Iris pigment epithelial cell (primary cell): ENCODE measurements at places on chromosomes 5 and 9.

GRCh38 chr9:131227959-131228460, 48.3 kb downstream of the FAM78A start:
- DNase-seq: no peak

- peak; percentile 79 for DNase-seq
These were observed 77.2 kb downstream of the COL15A1 start for GRCh38 chr9:99020786-99021436.

GRCh38 chr5:50663636-50664035, 2.8 kb upstream of the PARP8 start:
- no peak for DNase-seq

DNA sequence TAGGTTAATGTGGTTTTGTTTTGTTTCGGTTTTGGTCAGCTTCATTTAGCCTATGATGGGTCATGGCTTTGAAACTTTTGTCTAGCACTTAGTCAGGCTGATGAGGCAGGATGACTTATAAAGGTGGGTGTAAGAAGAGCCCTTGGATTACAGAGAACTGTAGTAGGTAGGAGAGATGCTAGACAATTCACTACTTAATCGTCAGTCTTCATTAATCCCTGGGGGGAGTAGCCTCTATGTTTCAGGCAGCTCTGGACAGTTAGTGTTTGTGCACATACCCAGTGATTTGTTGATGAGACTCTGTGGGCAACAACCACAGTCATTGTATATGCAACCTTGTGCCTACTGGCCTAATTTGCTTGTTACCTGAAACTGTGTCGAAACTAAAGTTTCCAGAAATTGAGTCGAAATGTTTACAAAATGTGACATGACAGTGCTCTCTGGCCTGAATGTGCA, 113.3 kb downstream of the MTREX start:
- DNase-seq: peak; percentile 46

DNA sequence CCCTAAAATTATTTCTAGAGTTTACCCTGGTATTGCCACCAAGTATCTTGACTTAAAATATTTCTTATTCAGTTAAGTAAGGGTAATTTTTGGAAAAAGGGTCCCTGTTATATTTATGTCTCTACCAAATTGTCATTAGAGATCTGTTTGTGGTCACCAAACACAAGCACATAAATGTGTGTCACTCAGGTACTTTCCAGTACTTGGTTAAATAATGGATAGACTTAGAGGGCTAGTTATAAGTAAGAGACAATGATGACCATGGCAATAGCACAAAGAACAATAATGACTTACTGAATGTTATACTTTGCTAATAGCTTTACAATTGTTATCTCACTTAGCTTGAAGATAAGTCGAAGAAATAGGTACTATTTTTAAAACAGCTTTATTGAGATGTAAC, 9.0 kb downstream of the ADAMTS16 start:
- no peak for DNase-seq

GRCh38 chr5:131264451-131265099, 722 bp downstream of the CDC42SE2 start:
- no peak for DNase-seq

DNA sequence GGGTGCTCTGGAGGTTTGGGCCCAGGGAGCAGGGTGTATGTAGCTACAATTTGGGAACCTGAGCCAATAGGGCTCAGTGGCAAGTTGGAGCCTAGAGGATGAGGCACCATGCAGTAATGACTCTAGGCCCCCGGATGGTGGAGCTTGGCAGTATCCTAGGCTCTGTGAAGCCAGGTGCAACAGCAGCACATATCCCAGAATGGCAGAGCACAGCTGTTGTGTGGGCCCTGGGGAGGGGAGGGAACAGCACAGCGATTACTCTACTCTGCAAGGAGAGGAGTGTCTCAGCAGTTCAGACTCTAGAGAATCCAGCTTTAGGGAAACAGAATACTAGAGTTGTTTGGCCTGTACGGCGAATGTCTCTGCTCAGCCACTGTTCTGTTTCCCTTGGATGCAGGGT, 56.1 kb downstream of the LRRTM2 start:
- no peak for DNase-seq

DNA sequence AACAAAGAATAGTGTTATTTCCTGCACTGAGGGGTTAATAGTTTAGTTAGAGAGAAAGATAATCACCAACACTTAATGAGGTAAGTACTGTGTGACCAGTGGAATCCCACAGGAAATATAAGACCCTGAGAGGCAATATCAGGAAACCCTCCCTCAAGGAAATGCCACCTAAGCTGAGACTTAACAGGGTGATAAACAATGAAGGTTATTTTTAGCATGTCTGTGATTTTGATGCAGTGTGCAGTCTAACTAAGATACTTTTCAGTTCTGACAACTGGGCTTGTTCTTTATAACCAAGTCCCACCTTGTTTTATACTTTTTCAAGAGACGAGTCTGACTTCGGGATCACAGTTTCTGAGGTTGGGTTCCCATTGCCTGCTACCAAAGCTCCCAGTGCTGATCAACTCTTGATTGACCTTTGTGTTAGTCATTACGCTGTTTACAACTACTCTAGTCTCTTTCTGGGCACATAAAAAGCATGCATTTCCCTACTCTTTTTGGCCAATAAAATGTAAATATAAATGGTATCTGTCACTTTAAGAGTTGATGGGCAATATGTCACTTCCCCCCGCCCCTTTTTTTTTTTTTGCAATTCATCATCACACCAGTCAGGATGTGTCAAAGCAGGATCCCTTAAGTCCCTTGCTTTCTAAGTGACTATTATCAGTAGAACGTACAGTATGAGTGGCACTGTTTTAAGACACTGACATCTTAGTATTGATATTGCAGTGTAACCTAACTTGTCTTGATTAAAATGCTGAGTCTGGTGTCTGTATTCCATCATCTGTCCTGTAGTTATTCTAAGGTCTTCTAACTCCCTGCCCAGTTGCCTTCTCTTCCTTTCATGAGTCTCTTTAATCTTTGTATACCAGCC, 31.4 kb downstream of the C6 start:
- no peak for DNase-seq

- peak; percentile 91 for DNase-seq
These were observed 137.0 kb downstream of the FER start for GRCh38 chr5:108884736-108885135.

- DNase-seq: peak; percentile 35
These were observed 78.5 kb downstream of the SH3TC2 start for GRCh38 chr5:148984345-148984744.

DNA sequence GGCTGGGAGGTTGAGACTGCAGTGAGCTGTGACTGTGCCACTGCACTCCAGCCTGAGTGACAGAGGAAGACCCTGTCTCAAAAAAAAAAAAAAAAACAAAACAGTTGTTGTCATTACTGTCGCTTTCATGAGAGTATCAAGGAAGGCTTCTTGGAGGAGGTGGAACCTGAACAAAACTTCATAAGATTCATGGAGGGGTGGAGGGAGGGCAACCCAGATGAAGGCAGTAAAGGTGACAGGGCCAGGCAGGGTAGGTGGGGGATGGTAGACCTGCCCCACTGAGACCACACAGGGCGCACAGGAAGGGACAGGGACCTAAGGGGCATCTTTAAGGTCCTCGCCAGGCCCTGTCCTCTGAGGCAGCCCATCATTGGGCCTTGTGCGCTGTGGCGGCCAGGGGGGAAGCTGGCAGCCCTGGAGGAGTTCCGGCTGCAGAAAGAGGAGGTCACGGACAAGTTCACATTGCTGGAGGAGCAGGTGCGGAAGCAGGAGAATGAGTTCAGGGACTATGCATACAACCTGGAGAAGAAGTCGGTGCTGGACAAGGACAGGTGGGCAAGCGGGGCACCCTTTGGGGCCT, 3.5 kb downstream of the CFAP157 start:
- no peak for DNase-seq

- no peak for DNase-seq
These were observed 280.1 kb downstream of the NR2F1-AS1 start for GRCh38 chr5:93300945-93301344.

- no peak for DNase-seq
These were observed 612.0 kb upstream of the CLINT1 start for GRCh38 chr5:158470764-158471534.

DNA sequence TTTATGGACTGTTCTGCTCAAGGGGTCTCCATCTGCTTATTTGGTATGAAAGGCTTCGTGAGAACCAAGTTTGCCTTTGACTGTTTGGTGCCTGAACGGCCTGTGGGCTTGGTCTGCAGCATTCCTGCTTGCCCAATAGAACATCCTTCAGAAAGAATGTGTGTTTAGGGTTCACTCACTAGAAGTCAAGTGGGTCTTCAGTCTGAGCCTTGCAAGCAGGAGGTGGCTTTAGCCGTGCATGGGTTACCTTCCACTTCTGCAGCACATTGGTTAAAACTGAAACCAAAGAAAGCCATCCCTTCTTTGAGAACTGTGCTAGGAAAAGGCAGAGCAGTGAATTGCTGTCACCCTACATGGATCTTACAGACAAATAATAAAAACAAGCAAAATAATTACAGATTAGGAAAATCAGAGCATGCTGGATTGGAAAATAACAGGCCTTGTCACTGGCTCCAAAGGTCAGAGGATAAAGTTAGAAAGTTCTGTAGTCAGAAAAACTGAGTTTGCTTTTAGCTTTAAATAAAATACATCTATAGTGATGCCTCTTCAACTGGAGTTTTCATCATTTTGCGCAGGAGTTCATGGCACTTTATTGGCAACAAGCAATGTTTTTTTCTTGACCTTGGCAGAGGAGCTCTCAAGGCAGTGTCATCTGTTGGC, 16.6 kb downstream of the WWC1 start:
- DNase-seq: no peak

DNA sequence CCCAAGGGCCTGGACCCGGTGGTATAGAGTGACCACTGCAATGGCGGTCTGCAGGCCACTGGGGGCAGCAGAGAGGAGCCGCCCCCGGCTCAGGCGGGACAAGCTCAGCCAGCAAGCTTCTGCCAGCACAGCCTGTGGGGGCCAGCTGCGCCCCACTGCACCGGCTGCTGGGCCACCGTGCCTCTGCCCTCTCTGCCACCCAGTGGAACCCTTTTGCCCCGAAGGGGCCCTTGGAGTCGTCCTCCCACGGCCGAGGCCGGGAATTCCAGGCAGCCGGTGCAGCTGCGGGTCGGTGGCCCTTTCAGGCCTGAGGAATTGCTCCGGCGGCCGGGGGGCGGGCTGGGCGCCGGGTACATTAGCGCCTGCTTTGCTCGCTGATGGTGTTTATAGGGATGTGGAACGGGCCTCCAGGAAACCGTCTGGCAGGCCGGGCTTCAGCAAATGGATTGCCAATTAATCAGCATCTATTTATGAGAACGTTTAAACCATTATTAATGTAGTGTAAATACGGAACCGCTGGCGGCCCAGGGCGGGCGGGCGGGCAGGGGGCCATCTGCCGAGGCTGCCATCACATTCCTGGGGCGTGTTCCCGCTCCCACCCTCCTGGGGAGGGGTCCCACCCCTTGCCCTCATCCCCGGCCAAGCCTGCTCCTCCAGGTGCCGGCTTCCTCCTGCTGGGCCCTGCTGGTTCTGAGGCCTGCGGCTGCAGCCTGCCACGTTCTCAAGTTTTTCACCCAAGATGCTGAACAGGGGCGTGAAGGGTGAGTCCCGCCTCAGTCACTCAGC, 127.4 kb downstream of the BARX1 start:
- DNase-seq: peak; percentile 56

- no peak for DNase-seq
These were observed 23.4 kb downstream of the LSM11 start for GRCh38 chr5:157766902-157767301.

DNA sequence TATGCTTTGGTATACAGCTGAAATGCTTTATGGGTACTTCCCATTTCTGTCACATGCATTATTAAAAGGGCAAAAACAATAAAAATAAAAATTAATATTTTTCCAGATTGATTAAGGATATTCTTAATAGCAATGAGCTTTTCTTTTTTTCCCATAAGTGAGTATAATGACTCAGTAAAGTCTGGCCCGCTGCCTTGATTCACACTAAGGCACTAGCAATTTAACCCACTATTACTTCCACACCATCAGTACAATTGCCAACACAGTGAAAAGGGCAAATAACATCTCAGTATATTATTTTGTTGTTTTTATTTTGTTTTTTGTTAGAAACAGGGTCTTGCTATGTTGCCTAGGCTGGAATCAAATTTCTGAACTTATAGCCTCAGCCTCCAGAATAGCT, 150.1 kb downstream of the RNF180 start:
- DNase-seq: no peak

- no peak for DNase-seq
These were observed 94.1 kb downstream of the JMY start for GRCh38 chr5:79330071-79330470.

GRCh38 chr9:33248606-33249005, 8.6 kb downstream of the SPINK4 start:
- no peak for DNase-seq

DNA sequence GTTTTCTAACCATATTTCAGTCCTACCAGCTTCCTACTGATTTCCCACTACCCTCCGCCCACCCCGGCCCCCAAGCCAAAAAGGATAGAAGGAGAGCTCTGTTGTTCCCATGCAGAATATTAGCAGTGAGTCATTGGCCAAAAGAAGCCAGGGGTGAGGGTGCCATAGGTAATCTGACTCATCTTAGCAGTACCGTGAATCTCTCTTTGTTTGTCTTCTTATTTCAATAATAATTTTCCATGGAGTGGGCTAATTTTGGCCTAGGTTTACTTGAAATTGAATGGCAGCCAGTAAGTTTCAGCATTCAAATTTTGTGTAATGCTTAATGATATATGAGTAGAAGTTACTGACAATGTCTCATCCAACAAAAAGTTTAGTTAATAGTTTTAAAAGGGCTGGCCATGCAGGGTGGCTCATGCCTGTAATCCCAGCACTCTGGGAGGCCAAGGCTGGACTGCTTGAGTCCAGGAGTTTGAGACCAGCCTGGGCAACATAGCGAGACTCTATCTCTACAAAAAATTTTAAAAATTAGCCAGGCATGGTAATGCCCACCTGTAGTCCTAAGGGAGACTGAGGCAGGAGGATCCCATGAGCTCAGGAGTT, 74.2 kb downstream of the C9orf152 start:
- DNase-seq: peak; percentile 74

- peak; percentile 74 for DNase-seq
These were observed 29.5 kb downstream of the PFDN1 start for GRCh38 chr5:140273401-140273877.

DNA sequence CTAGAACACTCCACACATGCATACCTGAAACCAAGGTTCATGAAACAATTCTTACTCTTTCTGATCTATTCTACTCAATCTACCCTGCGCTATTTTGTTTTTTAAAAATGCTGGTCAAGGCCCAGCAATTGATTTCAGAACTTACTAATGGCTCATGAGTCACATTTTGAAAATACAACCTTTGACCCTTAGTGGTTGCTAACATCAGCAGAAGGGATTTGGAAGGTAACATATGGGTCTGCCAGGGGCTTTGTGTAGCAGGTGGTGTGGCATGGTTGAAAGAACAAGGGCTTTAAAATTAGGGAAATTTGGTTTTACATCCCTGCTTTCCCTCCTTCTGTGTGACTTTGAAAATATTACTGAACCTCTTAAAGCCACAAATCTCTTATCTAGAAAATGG, 101.4 kb downstream of the ATG10 start:
- DNase-seq: peak; percentile 49
